ENCODE measurements at places on chromosomes 11 and 22.

DNA sequence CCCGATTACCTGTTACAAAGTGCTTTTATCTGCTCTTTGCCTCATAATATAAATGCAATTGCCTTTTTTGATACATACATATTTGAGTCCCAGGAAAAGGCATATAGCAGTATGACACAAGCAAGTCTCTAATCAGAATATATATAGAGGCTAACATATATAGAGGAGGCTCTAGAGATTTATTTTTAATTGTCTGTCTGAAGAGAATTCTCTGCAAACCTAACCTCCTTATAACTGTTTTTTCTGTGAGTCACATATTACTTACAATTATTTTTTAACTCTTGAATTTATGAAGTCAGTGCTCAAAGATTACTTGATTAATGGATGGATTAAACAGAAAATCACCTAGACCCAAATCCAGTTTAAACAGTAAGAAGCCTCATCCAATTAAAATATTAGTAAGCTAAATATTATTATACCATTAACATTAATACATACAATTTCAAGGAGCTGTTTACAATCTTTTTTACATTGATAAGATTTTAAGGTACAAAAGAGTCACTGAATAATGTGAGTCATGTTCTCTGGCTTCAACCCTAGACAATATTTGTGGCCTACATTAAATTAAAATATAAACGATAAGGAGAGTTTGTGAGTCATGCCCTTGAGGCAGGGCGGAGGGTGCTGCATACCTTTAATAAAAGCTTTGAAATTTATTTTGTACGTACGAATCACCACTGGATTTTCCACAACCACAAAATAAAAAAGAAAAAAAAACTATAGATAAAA lies 19.2 kb upstream of the MMP13 start:
- DNase-seq: no peak

GRCh38 chr11:9060700-9061111 lies 30.7 kb downstream of the SCUBE2 start:
- DNase-seq: no peak

GRCh38 chr11:84714316-84714780 lies 912.8 kb downstream of the DLG2 start:
- DNase-seq: no peak

GRCh38 chr11:1508986-1509385 lies 22.4 kb upstream of the MOB2 start:
- DNase-seq: no peak

DNA sequence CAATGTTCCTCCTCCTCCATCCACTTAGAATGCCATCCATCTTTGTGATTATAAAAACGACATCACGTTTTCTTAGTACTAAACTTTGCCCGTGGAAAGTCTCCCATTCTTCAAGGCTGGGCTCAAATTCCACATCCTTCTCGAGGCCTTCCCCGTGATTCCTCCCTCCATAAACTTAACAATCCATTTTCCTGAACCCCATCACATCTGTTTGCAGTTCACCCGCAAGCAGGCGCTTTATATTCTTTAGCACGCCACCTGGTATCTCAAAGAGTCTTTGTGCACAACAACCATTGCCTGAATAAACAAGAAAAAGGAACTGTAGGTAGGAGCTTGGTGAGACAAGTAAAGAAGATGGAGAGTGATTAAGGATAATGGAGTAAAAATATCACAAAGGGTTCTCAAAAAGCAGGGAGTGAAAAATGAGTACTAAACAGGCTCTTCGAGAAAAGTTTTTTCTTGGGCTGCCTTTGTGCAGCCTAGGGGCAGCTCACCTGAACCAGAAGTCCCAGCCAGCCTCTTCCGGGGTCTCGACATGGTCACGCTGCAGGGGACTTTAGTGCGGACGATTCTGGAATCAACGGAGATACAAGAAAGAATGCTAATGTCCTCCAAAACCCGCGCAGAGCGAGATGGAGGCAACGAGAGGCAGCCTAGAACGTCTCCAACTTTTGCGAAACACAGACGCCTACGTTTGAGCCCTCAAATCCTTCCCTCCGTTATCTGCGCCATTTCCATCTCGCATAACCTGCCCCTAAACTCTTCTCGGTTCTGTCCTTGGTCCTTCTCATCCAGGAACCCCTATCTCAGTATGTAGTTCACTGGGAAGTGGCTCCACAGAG lies 585 bp downstream of the THYN1 start:
- DNase-seq: no peak

- no peak for DNase-seq
These were observed 87.6 kb downstream of the ETS1 start for GRCh38 chr11:128499613-128500253.

DNA sequence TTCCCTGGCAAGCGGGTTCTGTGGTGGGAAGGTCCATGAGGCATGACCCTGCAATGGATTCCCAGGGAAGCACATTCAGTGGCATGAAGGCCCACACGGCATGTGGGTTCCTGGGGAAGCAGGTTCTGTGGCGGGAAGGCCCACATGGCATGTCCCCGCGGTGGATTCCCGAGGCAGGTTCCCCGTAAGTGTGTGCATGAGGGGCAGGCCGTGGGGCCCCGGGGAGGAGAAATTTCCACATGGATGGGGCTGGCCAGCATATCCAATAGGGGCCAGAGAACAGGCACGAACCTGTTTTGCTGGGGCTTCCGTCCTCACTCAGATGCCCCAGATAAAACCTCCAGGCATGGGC lies 83.7 kb downstream of the PHF21B start:
- no peak for DNase-seq

GRCh38 chr22:33565580-33565995 lies 354.7 kb downstream of the LARGE1 start:
- no peak for DNase-seq

- DNase-seq: no peak
These were observed 2.6 kb upstream of the NLRP10 start for GRCh38 chr11:7967826-7968225.

DNA sequence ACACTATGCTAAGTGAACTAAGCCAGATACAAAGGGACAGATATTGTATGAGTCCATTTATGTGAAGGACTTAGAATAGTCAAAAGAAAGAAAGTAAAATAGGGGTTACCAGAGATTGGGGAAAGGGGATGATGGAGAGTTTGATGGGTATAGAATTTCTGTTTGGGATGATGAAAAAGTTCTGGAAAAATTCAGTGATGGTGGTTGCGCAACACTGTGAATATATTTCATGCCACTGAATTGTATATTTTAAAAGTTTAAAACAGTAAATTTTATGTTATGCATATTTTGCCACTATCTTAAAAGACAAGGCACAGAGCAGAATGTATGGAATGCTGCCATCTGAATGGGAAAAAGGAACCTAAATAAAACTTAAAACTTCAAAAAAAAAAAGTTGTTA lies 29.2 kb downstream of the TESMIN start:
- DNase-seq: no peak

DNA sequence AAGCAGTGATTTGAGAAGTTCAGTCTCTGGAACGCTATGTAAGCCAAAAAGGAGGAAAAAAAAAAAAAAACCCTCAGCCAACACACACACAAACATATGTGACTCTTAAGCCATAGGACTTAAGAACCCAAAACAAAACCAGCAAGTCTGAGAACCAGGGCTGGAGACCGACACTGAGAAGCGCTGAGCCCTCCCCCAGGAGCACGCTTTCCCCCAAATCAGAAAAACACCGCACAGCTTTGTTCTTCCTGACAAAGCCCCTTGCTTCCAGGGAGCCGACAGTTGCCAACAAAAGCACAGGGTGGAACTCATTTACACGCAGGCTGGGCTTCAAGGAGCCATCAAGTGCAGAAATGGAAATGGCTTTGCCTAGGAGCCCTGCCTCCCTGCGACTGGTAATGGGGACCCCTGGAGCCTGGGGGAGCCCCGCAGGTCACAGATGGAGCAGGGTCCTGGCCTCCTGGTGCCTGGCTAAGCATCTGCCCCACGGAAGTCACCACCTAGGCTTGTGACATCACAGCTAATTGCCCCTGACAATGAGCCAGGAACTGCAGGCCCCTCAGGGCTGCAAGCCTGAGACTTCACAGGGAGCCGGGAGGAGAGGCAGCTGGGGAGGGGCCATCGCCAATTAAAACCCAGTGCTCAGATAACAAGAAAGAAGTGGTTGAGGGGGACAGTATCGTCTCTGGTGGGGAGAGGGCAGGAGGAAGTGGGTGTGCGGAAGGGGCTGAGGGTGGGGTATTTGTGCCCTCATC lies 66.9 kb downstream of the NFAM1 start:
- no peak for DNase-seq

DNA sequence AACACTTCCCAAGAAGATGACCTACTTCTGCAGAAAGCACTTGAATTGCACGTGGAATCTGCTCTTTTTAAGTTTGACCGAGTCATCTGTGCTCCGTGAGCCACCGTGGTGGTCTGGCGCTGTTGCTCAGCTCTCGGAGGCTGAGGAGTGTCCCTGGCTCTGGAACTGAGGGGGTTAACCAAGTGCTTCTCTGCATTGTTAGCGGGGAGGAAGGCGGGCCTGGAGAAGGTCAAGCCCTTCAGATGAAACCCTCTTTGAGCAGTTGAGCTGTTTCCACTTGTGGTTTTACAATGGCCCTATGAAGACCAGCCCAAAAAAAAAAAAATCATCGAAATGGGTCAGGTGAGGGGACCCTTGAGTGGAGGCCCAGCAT lies 286.4 kb downstream of the NTM start:
- DNase-seq: no peak

DNA sequence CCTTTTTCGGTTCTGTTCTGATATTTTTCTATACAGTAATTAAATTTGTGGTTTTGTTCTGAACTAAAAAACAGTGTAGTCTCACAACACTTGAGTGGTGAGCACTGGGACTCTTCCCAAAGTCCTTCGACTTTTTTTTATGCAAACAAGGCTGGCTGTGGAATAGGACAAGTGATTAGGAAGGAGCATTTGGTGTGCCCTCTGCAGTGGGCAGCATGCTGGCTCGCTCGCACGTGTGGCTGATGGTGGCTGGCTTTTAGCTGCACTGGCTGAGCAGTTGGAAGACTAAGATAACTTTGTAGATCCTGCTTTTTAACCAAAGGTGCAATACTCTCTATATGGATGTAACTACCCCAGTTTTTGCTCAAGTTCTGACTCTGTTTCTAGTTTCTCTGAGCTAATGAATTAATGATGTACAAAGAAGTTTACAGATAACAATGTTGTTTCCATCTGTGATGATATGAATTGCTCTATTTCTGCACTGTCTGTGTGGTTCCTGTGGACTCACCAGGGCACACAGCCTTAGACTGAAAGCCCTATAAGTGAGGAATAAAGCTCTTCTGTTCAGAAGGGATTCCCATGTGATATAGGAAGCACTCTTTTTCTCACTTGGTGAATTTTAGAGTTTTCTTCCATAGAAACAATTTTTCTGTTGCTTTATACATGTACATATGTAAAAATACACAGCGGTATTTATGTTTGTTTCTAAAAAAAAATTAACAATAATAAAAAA lies 143.1 kb upstream of the RASSF10 start:
- DNase-seq: no peak

- DNase-seq: no peak
These were observed 14.4 kb downstream of the USH1C start for GRCh38 chr11:17529844-17530185.

- no peak for DNase-seq
These were observed 511 bp downstream of the PKDREJ start for GRCh38 chr22:46262449-46263215.

GRCh38 chr11:70505331-70505731 lies 107.0 kb downstream of the CTTN start:
- DNase-seq: no peak

DNA sequence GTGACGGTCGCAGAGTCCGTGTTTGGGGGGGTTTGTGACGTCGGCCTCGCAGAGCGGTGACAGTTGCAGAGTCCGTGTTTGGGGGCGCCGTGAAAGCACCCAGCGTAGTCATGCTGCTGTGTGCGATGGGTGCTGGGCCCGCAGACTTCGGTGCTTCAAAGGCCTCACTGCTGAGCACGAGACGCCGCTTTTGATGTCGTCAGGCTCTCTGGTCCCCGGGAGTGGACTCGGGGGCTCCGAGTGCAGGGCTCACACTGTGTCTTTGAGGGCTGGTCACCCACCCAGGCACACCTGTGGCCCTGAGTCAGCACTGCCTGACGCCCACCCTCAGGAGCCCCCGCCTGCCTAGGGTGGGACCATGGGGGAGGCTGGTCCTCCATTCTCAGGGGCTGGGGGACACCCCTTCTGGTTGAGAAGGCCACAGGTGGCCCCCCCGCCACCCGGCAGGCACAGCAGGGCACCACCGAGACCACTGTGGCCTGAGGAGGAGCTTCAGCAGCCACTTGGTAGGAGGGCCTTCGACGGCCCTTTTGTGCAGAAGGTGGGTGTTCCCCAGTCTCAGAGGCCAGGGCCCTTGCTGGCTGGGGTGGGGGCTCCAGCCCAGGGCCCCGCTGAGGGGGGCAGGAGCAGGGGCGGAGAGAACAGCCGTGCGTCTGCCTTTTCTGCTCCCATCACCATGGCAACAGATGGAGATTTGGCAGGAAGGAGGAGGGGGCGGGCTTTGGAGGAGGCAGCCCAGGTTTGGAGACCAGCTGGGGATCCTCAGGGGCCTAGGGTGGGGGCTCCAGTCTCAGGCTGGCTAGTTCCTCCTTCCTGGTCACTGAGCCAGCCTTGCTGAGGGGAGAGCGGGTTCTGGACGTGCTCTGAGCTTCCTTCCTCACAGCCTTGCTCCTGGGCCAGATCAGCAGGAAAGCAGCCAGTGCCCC lies 20.9 kb downstream of the BRSK2 start:
- DNase-seq: no peak

DNA sequence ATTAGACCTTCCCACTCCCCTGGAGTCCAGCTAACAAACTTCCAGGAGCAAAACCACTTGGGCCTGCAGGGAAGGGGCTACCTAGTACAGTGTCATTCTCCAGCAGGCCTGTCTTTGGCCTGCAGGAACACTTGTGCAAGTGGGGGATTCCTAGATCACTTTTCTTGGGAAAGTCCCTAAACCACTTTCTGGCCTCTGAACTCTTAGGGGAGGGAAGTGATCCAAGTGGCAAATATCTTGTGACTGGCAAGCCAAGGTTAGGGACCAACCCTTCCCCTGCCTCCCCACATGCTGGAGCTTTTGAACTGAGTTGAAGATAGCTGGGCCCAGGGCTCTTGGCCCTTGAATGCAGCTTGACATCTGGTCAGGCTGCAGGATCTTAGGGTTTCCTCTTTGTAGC lies 17.2 kb downstream of the PPFIBP2 start:
- no peak for DNase-seq

GRCh38 chr11:66158156-66158555 lies 88.1 kb downstream of the PACS1 start:
- DNase-seq: no peak

GRCh38 chr11:13728076-13728475 lies 59.6 kb downstream of the FAR1 start:
- no peak for DNase-seq
